ENCODE measurements at places on chromosomes 12 and 14. TPM values are rescaled to one million over a fixed set of nuclear protein-coding genes. Genes with fewer than 3 reads are reported as not detected.
A peak's percentile ranks its signal among the peaks of the same experiment; 100 is the strongest.

The KRT75 gene
- total RNA-seq, result not detected

- H3K36me3 ChIP-seq, result no peaks in the 10 kb centered on the region
- no peak for DNase-seq
- H3K27ac ChIP-seq, result no peak overlapping the region
- no peak overlapping the region for H3K4me3 ChIP-seq
- H3K27me3 ChIP-seq, result no peaks in the 10 kb centered on the region
Observed at GRCh38 chr14:36870776-36871175, 209.1 kb downstream of the PAX9 start.

DNA sequence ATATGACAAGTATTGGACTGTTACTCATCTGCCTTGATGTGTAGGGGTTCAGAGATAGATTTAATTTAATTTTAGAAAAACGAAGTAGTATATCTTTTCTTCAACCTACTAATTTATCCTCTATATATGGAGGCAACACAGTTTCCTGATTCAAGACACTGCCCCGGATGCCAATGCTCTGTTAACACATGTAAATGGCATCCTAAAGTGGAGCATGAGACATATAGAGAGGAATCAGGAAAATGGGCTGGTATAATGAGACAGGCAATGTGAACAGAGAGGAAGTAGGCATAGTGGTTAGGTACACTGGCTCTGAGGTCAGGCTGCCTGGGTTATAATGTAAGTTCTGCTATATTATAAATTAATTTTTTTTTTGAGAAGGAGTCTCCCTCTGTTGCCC is 85.6 kb downstream of the OTOGL start:
- H3K36me3 ChIP-seq, result no peaks in the 10 kb centered on the region
- H3K27me3 ChIP-seq, result no peaks in the 10 kb centered on the region
- DNase-seq, result no peak

DNA sequence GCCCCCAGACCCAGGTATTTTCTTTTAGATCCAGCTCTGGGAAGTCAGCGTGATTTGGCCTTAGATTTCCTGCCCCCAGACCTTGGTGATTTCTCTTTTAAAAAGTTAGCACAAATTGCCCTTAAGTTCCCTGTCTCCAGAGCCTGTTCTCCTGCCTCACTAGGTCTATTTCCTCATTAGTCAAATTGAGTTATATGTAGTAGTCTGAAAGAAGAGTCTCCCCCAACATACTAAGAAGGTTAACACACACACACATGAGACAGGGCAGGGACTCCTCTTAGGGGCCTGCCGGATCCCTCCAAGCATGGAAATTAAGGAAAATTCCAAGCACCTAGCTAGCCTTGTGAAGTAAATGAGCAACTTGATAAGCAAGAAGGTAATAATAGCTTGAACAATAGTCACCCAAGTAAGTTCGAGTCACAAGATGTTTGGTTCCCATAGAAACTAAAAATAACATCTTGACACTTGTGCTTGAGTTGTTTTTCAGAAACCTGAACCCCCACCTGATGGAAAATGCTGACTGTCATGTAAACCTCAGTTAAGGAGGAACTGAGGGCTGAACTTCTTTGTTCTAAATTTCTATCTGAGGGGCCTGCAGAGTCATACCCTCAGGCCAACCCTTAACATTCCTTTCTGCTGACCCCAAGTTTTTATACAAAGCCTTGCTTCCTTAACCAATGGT is 51.6 kb downstream of the CAND1 start:
- no peaks in the 10 kb centered on the region for H3K4me1 ChIP-seq
- no peak overlapping the region for H3K4me3 ChIP-seq
- peak overlapping the region; percentile 15 for H3K27ac ChIP-seq
- peaks cover 13% of the 10 kb centered on the region for H3K36me3 ChIP-seq
- DNase-seq, result no peak
- H3K27me3 ChIP-seq, result no peaks in the 10 kb centered on the region

Data from cardiac muscle cell (in vitro differentiated cells and primary cell).